Activated T-helper 2 cell treated with anti-CD3 and anti-CD28 coated beads, Interferon-gamma antibody, Interleukin-2, Interleukin-4, amounts not matched to agents 10 μg/mL and 5 μg/mL and 100 μg/mL, durations not matched to agents 14 hours and 24 hours and 36 hours (primary cell): ENCODE measurements at places on chromosomes 11 and 22.
A peak's percentile ranks its signal among the peaks of the same experiment; 100 is the strongest.

DNA sequence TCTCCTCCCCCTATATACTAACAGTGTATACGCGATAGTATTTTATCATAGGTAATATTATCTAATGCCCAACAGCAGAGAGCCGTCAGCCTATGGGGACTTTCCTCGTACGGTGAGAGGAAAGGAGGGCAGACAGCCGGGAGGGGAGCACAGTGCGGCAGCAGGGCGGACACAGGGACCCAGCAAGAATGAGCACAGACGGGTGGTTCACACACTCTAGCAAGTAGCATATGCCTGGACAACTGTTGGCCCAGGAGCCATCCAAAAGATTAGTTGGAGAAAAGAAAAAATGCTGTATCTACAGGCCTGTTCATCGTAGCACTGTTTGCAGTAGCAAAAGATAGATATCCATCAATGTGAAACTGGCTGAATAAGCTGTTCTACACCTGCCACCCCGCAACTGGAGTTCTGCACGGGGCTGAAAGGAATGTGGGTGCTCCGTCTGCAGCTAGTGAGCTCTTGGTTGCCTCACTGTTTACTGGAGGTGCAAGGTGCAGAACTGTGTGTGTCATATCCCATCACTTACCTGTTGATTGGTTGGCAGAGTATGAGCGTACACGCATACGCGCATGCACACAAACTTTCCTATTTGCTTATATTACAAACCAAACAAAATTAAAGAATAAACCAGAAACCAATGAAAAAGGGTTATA lies 324.3 kb downstream of the TBC1D22A start:
- no peak for DNase-seq

- DNase-seq = no peak
Measured at GRCh38 chr11:118448294-118448693, 12.0 kb downstream of the KMT2A start.

DNA sequence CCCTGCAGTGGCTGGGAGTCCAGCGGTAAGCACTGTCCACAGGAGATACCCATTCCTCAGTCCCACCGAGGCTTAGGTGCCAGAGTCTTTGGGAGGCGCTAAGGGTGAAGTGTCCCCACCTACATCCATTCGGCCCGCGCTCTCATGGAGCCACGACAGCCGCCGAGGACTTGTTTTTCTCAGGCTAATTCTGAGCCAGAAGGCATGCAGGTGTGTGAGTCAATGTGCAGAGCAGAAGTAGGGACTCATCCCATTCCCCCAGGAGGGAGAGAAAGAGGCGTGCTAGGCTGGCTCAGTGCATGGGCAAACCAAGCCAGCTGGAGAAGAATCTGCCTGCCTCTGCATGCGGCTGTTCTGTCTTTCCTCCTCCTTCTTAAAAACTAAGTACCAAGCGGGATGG lies 46.6 kb downstream of the KCNC1 start:
- DNase-seq = no peak

GRCh38 chr11:36023922-36024321 lies 80.1 kb downstream of the LDLRAD3 start:
- DNase-seq = no peak

GRCh38 chr22:50739894-50740293 lies 1.9 kb downstream of the ACR start:
- DNase-seq = peak; percentile 4

GRCh38 chr11:40235841-40236240 lies 1223.6 kb downstream of the LRRC4C start:
- no peak for DNase-seq

DNA sequence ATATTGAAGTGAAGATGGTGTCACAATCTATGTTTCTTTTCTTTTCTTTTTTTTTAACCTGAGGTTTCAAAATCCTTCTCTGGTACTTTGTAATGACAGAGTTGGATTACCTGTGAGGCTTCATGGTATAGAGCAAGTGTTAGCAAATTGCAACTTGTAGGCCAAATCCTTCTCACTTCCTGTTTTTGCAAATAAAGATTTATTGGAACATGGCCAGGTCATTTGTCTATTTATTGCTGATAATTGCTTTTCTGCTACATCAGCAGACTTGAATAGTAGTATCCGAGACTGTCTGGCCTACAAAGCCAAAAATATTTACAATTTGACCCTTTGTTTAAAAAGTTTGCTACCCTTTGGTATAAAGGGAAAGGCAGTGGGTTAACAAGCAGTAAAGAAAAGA lies 1059.4 kb upstream of the CCDC90B start:
- no peak for DNase-seq

- DNase-seq = no peak
Measured at GRCh38 chr11:13333456-13333957, 55.9 kb downstream of the BMAL1 start.

GRCh38 chr11:12402691-12403120 lies 25.3 kb downstream of the PARVA start:
- DNase-seq = no peak

- DNase-seq = no peak
Measured at GRCh38 chr11:55942785-55943392, 6.7 kb upstream of the OR5I1 start.

DNA sequence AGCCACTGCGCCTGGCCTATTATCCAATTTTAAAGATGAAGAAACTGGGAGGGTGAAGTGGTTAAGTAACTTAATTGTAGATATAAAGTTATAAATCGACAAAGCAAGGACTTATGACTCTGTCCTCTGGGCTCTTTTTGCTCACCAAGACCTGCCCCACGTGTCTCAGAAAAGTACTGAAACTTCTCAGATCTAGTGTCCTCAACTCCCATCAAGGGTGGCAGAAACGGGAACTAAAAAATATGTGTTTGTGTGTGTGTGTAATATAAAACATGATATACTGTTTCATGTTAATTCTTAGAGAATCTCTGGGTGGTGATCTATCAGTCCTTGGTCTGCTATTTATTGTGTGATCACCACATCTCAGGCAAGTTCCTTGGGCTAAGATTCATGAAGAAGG lies 104.9 kb downstream of the GAB2 start:
- DNase-seq = no peak

GRCh38 chr22:24529898-24530297 lies 25.0 kb downstream of the GUCD1 start:
- DNase-seq = no peak

DNA sequence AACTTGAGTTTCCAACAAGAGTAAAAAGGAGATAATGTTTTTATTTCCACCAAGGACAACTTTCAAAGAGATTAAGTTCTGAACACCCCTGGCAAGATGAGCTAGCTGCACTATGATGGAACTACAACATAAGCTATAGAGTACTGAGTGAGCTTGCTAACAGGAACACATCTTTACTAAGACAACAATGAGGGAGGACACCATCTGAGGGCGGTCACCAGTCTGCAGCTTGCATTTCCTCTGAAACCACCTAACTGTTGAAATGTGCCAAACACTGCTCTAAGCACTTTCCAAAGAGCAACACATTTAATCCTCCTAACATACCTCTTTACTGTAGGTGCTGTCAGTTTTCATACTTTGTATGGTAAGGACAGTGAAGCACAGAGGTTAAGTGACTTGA lies 68.4 kb downstream of the TCF20 start:
- DNase-seq = peak; percentile 20

GRCh38 chr11:34049028-34049427 lies 2.5 kb upstream of the CAPRIN1 start:
- DNase-seq = no peak

DNA sequence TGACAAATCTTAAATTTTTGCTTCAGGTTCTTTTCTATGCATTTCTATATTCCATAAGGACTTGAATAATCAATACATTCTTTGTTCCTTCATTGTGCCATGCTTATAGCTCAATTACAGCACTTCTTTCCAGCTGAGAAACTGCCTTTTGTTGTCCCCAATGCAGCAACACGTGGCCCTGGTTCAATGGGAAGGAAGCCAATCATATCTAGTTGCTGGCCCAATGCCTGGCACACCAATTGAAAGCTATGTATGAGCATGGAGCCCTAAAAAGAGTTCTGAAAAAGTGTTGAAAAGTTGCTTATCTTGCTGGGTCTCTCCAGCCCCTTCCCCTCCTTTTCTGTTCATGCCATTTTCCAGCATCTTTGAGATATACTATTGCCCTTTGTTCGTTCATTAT lies 448.0 kb upstream of the FAT3 start:
- DNase-seq = no peak

DNA sequence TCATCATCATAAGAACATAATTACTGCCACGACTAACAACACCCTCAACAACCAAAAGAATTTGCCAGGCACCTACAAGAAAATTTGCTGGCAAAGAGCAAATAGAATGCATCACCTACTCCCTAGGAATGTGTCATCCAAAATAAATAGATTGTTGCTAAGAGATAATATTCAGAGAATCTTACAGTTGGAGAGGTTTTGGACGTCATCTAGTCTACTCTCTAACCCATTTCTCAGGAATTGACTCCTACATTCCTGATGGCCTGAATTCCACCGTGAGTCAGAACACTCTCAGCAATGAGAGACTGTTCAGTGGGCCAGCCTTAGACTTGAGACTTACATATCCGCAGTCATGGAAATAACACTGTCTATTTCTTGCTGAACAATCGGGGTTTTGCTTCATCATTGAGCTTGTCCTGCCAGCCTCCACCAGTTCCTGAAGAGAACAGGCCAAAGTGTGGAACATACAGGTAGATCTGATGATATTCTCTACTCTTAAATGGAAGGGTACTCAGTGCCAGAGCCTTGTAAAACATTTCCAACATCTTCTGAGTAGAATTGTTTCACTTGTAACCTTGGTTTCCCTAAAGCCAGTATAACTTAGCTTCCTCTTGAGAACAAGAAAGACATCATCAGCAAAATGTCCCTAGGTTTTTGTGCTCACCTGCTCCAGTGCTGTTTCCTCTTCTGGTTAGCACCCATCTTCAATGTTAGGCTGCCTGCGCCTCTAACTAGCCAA lies 8.3 kb downstream of the KIRREL3 start:
- no peak for DNase-seq

GRCh38 chr22:50708996-50709395 lies 29.0 kb upstream of the ACR start:
- no peak for DNase-seq

DNA sequence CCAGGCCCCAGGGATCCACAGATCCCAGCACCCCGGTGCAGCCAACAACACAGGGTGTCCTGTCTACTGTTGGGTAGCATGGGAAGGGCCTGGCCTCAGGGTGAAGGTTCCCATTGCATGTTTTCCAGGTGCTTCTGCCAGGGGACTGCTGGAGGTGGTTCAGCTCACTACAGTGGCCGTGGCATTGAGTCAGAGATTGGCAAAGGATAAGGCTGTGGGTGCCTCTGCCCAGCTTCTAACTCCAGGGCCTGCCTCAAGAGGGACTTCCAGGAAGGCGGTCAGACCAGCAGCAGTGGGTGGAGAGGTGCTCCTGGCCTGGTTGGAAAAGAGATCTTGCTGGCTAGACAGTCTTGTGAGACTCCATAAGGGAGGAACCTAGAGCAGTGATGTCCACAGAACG lies 20.9 kb downstream of the CSNK1E start:
- DNase-seq = no peak

DNA sequence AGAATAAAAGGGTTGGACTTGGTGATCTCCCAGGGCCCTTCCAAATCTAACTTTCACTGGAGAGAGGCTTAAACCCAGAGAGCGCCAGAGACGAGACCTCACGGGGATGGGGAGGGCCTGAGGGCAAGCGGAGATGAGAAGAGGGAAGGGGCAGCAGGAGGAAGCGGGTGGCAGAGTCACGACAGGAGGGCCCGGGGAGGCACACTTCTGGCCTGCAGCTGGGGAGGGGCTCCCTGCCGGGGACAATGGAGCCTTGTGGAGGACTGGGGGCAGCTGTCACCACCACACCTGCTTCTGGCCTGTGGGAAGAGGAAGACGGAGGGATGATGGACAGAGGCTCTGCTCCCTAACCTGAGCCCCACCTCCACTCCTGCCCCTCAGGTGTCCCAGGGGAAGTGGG lies 40.2 kb downstream of the PDE2A start:
- DNase-seq = no peak

DNA sequence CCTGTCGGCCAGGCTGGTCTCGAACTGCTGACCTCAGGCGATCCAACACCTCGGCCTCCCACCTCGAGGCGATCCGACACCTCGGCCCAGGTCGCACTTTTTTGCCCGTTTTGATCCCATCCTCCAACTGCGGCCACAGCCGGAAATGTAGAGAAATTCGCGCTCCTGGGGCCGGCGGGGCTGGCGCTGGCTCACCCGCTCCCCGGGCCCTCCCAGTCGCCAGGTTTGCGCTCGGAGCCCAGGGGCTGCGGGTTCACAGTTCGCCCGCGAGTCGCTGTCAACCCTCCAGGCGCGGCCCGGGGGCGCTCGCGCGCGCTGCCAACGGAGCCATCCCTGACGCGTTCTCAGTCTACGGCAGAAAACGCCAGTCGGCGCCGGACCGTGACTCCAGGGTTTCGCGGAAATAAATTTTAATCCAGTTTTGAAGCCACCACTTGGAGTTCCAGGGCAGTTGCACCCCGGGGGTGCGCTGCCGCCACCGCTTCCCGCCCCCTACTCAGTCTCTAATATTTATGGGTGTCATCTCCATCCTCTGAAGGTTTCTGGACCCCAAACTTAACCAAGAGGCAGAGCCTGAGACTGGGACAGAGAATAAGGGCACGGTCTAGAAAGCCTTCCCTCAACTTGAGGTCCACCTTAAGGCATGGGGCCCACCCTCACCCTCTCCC lies 1.5 kb upstream of the KLHDC7B start:
- peak; percentile 73 for DNase-seq

- no peak for DNase-seq
Measured at GRCh38 chr11:106727256-106727655, 291.0 kb downstream of the GUCY1A2 start.
